ENCODE measurements at places on chromosomes 5 and 9.

DNA sequence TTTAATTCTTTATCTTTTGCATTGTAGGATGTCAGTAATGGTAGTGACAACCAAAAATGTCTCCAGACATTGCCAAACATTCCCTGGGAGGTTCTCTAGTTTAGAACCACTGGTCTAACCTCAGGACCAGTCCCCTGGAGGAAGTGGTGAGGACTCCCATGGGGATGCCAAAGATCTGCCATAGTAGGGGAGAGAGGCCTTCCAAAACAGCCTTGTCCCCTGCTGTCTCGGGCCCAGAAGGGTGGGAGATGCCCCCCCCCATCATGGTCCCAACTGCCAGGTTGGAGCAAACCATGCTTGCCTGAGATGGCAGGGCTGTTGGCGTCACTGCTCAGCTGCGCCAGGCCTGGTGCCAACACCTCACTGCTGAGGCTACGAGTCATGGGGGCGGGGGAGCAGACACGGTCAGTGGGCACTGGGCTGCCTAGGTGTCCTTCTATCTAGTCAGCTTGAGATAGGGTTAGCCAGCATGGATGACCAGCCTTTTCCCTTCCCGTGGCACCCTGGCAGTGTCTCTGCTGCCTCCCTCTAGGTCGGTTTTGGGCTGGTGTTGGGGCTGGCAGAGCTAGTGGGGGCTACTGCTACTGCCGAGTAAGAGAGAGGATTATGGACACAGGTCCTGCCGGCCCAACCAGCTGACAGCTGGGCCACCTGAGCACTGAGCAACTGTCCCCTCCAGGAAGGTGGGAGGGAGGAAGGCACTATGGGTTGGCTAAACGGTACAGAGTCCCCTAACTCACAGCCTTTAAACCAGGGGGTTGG lies 8.3 kb upstream of the CXXC5 start:
- DNase-seq: no peak

- no peak for DNase-seq
Measured at GRCh38 chr5:158837908-158838307, 261.8 kb downstream of the EBF1 start.

GRCh38 chr5:78647838-78648358 lies 674 bp downstream of the LHFPL2 start:
- DNase-seq: peak; percentile 34

DNA sequence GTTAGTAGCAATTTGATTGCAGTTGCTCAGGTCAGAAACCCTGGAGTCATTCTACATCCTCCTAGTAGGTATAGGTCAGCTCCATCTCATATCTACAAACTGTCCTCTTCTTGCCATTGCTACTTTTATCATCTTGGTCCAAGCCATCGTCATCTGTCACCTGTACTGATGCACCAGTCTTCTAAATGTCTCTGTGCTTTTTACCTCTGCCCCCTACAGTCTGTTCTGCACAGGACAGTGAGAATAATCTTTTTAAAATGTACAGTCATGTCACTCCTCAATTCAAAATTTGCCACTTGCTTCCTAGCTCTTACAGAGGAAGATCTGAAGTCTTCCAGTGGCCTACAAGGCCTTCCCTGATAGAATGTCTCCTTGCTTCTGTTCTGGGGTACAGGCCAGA lies 6.8 kb downstream of the NNT start:
- DNase-seq: no peak

DNA sequence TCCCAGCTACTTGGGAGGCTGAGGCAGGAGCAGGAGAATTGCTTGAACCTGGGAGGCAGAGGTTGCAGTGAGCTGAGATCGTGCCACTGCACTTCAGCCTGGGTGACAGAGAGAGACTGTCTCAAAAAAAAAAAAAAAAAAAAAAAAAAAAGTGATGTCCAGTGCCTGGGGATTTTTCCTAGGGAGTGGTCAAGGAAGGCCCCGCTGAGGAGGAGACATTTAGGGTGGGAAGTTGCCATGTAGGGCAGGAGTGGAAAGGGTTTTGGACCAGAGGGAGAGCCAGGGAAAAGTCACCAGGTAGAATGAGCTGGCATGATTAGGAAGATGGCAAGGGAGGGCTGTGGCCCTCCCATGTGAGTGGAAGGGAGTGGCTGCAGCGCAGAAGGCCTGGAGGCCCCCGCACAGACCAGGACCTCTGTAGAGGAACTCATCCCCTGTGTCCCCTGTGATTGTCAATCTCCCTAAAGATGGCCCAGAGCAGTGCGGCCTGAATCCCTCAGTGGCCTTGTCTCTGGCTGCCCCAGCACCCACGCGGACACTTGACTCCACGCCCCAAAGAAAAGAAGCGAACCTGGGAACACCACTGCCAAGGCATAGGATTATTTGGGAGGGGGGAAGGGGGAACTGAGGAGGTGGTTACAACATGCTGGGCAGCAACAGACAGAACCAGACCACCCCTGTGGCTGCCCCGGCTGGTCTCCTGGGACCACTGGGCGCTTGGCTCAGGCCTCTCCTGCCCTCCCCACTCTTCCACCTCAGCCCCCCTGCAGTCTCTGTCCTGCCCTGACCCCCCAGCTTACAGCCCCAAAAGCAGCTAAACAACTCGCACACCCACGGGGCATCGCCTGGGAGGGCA lies 2.6 kb upstream of the SQSTM1 start:
- DNase-seq: no peak

- DNase-seq: no peak
Measured at GRCh38 chr9:108867829-108868228, 5.8 kb downstream of the ACTL7A start.

All from NCI-H1930 (cell line).